ENCODE measurements at places on chromosomes 2 and 18.

- no peak for DNase-seq
Measured at GRCh38 chr2:19536136-19536535, 177.7 kb upstream of the OSR1 start.

- peak; percentile 24 for DNase-seq
Measured at GRCh38 chr2:24049485-24050021, at the start of gene FKBP1B. FKBP1B (plus strand) TSS chr2:24049741; CDS start chr2:24049850, 109 bp downstream.

GRCh38 chr2:198664321-198664720 is 793.4 kb downstream of the SATB2 start:
- no peak for DNase-seq

DNA sequence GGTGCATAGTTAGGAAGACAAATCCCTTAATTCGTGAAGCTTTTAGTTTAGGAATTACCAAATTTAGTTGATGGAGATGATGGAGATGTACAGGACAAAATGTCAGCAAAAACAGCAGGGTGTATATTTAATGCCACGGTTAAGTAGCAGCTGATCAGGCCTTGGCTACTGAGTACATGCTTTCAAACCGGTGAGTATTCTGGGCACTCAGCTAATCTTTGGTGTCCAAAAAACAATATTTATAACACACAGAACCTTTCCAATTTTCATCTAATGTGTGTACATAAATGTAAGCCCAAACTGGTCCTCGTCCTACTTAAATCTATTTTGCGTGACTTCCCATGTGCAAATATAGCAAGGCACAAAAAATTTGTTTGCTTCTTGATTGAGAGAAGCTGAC is 703.4 kb upstream of the LINC00305 start:
- DNase-seq: no peak

- DNase-seq: no peak
Measured at GRCh38 chr2:129074298-129074920, 755.7 kb upstream of the HS6ST1 start.

DNA sequence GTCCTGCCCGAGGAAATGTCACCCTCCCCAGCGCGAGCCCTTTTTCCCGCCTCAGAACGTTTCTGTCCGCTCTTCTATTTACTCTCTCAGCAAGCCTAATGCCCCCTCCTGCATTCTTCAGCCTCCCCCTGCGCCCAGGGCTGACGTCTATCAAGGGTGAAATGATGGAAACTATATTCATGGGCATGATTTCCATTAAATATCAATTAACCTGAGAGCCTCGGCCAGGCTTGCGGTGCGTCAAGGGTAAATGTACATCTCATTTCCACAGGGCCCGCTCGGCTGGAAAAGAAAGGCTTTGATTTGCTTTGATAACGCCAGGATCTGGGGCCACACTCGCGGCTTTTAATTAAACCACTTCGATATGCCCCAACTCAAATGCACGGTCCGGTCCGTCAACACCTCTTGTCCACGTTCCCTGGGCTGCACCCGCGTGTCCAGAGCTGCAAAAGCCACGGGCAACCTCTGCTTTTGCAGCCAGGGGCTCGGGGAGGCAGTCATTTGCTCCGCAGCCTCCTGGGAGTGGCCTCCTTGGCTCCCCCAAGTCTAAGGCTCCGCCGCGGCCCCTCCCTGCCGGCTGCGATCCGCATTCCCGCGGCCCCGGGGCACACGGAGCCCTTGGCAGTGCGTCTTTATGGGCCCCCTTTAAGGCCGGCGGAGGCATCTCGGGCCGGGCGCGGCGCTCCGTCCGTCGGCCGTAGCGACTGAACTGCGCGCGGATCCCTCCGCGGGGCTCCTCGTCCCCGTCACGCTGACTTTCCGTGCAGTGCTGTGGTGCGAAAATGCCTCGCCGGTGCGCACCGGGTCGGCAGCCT is at the start of gene HOXD8:
Gene HOXD8 (plus strand): TSS at position 724 of the 815 bp plus-strand sequence. CDS start 662 bp downstream, outside the sequence.
- peak; percentile 32 for DNase-seq

GRCh38 chr2:73968357-73968937 is 16.3 kb upstream of the TET3 start:
- DNase-seq: no peak

- no peak for DNase-seq
Measured at GRCh38 chr2:20957788-20958525, 85.9 kb downstream of the APOB start.

DNA sequence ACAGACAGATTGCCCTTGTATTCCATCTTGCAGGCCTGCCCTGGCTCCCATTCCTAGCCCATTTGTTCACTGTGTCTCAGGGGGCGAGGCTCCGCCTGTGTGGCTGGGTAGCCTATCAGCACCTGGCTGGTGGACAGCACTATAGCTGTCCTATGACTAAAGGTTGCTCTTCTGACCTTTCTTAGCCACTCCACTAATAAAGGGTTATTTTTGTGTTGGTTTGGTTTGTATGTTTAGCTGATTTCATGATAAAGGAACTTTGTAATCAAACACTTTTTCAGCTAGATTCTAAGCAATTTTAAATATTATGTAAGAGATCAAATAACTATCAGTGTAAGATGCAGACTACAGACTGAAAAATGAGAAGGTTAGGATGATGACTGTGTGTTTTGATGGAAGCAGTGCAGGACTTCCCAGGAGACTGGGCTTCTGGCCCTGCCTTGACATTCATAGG is 72.2 kb downstream of the CRIM1 start:
- no peak for DNase-seq

DNA sequence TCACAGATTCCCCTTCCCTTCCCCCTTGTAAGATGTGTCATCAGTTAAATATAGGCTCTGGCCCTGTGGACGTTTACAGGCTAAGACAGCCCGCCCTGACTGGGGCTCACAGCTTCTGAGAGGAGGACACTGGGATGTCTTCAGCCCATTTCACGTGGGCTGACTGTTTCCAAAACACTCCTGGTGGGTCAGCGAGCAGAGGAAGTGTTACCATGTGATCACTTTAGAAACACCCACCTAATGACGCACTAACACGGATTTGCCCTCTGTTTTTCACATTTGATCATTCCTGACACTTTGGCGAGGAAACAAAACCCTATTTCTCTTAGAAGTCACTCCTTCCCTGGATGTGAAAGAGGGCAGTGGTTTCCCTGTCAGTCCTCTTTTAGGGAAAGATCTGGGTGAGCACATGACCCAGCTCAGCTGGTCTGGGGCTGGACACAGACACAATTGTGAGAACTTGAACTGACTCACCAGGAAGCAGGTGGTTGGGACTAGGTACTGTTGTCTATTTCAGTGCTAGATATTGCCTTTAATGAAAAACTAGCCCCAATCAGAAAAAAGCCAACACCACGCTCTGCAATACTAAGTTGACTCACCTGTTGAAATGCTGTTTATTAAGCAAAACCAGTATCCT is 38.8 kb downstream of the BMP10 start:
- DNase-seq: no peak

GRCh38 chr2:225649274-225649673 is 249.8 kb downstream of the NYAP2 start:
- no peak for DNase-seq

DNA sequence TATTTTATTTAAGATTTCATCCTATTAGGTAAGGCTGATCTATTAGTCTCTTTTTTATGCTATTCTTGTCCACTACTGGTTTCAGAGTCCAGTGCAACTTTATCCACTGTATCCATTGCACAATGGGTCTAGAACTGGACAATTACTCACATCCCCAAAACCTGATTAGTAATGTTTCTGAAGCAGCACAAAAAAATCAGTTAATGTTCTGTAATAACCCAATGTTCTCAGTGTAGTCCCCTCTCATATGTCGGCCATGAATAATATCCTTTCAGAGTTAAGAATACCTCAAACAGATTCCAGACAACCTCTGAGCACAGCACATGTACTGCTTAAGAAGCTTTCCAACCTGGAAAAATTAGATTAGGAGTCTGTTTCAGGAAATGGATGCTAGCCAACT is 29.7 kb downstream of the MGAT4A start:
- no peak for DNase-seq

- no peak for DNase-seq
Measured at GRCh38 chr2:3296182-3296972, 81.2 kb downstream of the EIPR1 start.

GRCh38 chr2:27854229-27854862 is 35.8 kb downstream of the RBKS start:
- no peak for DNase-seq

GRCh38 chr18:49094979-49095632 is 144.3 kb upstream of the SMAD7 start:
- no peak for DNase-seq
